Lower leg skin (tissue), 4 donors: ENCODE measurements at places on chromosomes 3 and 15.
A peak's percentile ranks its signal among the peaks of the same experiment; 100 is the strongest.

DNA sequence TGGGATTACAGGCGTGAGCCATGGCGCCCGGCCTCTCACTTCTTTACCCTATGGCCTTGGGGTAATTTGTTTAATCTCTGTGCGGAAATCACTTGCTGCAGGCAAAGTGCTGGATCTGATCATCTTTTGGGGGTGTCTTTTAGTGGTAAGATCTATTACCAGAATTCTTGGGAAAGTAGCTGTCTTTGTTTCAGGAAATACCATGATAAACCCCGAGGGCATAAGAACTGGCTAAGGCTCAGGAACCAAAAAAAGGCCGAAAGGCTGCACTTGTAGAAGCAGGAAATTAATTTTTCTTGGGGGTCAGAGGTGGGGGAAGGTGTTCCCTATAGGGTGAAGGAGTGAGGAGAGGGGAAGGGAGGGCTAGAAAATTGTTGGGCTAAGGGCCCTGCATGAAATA, 22.7 kb upstream of the IGF2BP2 start:
- no peak for DNase-seq

DNA sequence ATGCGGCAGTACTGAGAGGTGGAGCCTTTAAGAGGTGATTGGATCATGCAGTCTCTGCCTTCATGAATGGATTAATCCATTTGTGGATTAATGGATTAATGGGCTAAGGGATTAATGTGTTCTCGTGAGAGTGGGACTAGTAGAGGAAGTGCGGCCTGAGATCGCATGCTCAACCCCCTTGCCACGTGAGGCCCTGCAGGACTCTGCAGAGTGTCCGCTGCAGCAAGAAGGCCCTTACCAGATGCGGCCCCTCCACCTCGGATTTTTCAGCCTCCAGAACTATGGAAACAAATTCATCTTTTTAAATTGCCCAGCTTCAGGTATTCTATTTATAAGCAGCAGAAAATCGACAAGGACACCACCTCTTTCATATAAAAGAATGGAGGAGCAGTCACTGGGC, 148.8 kb downstream of the TPRA1 start:
- no peak for DNase-seq

DNA sequence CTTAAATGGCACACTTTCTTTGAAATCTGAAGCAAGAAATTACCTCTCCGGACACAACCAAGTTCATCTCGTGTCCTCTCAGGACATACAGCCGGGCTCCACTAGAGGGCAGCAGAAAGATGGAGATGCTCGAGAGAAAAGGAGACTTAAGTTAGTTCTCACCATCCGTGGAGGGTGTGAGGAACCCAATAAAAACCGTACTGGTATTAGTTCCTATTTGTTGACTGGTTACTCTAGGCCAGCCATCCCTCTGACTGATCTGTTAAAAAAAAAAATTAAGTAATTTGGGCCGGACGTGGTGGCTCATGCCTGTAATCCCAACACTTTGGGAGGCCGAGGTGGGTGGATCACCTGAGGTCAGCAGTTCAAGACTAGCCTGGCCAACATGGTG, 7.9 kb upstream of the CYP11A1 start:
- peak; percentile 83 for DNase-seq

DNA sequence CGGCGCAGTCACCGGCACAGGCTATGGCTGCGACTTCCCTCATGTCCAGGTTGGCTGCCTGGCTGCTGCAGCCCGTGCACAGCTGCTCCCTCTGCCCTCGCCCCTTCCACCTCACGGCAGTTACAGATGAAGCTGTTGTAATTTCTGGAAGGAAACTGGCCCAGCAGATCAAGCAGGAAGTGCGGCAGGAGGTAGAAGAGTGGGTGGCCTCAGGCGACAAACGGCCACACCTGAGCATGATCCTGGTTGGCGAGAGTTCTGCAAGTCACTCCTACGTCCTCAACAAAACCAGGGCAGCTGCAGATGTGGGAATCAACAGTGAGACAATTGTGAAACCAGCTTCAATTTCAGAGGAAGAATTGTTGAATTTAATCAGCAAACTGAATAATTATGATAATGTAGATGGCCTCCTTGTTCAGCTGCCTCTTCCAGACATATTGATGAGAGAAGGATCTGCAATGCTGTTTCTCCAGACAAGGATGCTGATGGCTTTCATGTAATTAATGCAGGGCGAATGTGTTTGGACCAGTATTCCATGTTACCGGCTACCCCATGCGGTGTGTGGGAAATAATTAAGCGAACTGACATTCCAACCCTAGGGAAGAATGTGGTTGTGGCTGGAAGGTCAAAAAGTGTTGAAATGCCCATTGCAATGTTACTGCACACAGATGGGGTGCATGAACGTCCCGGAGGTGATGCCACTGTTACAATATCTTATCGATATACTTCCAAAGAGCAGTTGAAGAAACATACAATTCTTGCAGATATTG, 13.2 kb upstream of the GNB4 start:
- no peak for DNase-seq

- DNase-seq: no peak
Observed at GRCh38 chr3:184315871-184316661, 1.7 kb downstream of the EIF4G1 start.

DNA sequence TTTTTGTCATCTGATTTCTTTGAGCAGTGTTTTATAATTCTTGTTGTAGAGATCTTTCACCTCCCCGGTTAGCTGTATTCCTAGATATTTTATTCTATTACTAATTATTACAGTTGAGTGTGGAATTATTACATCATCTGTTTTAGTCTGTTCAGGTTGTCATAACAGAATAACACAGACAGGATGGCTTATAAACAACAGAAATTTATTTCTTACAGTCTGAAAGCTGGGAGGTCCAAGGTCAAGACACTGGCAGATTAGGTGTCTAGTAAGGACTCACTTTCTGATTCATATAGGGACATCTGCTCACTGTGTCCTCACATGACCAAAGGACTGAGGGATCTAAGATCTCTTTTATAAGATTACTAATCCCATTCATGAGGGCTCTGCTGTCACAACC, 121.3 kb upstream of the THBS1 start:
- no peak for DNase-seq

DNA sequence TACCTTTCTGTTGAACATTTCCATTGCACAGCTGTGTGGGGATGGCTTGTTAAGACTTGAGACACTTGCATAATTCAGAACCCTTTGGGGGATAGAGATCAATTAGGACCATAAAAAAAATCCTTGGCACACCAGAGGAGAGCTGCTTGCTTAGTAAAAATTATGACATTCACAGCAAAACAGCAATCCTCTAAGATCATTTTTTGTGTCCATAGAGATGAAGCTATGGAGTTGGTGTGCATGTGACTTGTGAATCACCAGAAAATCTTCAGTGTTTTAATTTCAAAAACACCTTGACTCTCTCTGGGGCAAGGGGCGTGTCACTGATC, 7.7 kb downstream of the COL8A1 start:
- no peak for DNase-seq

- DNase-seq: no peak
Observed at GRCh38 chr3:77780278-77780996, 740.5 kb downstream of the ROBO2 start.

DNA sequence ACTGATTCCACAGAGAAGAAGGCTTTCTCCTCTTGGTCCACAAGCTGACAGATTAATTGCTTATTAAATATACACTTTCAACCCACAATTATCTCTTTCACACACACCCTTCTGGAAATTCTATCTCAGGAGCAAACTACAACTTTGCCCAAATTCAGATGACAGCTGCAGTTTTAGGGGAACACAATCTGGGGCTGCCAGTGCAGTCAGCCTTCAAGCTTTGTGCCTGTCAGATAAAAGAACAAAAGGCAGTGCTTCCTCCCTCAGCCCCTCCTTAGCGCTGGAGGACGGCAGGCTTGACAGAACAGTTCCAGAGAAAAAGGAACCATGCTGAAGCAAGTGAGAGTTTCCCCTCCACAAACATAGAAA, 99.6 kb downstream of the TMCC1 start:
- no peak for DNase-seq

GRCh38 chr15:78438619-78439285, 736 bp downstream of the IREB2 start:
- DNase-seq: no peak
